ENCODE measurements at places on chromosomes 11 and 22.

GRCh38 chr11:61125310-61125684 is 23.0 kb downstream of the CD5 start:
- DNase-seq: no peak

- DNase-seq: no peak
Observed at GRCh38 chr11:34552270-34552669, 38.7 kb upstream of the ELF5 start.

- no peak for DNase-seq
Observed at GRCh38 chr11:92915551-92915950, 53.9 kb upstream of the MTNR1B start.

DNA sequence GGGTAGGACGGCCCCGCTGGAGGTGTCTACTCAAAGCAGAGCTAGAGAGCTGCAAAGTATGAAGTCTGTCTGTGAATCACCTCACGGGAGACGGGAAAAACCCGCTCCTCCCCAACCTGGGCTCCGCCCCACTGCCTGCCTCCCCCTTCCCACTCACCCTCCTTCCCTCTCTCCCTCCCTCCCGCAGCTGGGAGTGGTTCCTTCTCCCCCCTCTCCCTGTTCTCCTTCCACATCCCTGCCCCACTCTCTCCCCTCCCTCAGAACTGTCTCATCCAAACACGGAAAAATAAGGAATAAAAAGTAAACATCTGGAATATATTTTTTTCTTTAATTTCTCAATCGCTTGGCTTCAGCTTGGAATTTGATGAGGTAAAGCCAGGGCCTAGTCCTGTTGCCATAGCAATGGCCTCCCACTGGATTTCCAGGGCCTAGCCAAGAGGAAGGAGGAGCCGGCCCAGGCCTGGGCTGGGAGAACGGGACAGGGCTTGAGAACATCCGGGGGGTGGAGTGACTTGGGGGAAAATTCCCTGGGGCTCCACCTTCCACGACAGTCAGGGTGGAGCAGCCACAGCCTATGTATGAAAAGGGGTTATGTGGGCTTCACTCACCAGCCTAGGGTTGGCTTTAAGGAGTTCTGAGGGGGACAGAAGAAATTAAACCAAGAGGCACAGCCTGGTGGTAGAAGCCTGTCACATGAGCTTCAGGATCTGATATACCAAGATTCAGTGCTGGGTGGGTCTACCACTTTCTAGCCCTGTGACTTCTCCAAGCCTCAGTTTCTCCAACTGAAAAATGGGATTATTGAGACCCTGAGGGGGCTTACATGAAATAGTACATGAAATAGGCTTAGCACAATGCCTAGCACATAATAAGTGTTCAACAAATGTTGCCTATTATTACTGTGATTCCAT is 2.2 kb downstream of the TNKS1BP1 start:
- DNase-seq: peak; percentile 45
